Calu3 (cell line): ENCODE measurements at places on chromosomes 3 and 15. TPM values are rescaled to one million over a fixed set of nuclear protein-coding genes. Genes with fewer than 3 reads are reported as not detected.
A peak's percentile ranks its signal among the peaks of the same experiment; 100 is the strongest.

FRMD4B gene
- total RNA-seq = 13.8 and 16.7 TPM in 2 replicates

GRCh38 chr3:153785901-153786300 is 335.3 kb upstream of the ARHGEF26 start:
- no peak for DNase-seq

FHIT gene
- total RNA-seq = 6.2 and 8.0 TPM in 2 replicates

- DNase-seq = no peak
These were observed 107.5 kb downstream of the TIGIT start for GRCh38 chr3:114401346-114401745.

DNA sequence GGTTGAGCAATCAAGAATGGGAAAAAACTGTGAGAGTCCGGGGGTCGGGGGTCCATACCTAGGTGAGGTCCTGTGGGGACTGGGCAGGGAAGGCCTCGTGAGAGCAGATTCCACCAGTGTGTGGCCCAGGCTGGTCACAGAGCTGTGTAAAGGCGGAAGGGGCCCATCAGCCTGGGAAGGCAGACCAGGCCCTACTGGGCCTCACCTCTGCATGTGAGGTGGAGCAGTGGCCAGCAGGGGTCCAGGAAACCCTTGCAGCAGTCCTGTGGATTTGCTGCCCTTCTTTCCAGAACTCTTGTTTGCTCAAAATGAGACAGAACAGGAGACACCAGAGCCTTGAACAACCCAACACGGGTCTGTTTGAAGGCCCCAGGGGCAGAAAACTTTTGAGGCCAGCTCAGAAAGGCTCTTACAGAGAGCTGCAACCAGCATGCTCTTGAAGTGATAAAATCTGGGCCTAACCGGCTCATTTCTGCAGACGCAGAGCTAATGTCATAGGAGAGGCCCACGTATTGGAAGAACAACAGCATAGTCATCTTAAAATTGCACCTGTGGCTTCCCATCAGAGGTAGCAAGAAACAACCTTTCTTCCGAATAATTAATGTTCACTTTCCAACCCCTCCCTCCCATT is 30.3 kb upstream of the HHATL start:
- no peak for DNase-seq

- no peak for DNase-seq
These were observed 13.2 kb downstream of the CCR5 start for GRCh38 chr3:46383951-46384330.

COL6A5 gene
- total RNA-seq = not detected in 2 replicates

- DNase-seq = no peak
These were observed 51.0 kb upstream of the STT3B start for GRCh38 chr3:31481697-31482096.

DNA sequence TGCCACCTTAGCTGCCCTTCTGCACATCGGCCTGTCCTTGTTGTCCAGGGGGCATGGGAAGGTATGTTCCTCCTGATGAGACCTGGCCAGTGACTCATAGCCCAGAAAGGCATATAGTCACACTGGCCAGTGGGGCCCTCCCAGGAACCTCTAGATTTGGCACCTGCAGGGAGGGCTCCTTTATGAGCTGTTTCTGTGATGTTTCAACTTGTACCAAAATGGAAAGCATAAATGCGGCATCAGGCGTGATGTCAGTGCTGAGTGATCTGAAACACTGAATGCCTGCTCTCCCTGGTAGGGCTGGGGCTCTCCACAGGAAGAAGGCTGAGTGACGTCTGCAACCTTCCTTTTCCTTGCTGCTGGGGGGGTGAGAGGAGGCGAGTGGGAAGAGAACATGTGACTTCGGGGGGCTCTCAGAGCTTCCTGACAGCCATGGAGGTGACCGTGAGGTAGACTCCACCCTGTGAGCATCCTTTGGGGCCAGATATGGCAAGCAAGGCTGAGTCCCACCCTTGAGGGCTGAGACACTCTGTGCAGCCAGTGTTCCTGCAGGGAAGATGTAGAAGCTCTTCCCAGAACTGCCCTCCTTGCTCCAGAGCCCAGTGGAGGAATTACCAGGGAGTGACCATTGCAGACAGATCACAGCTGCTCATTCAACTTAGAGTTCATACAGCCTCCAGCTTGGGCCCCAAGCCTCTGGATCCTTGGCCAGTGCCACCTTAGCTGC is 37.1 kb upstream of the APEH start:
- no peak for DNase-seq

SPATA12 gene
- total RNA-seq = 0.47 and 0.64 TPM in 2 replicates

GRCh38 chr3:59660852-59661625 is 611.2 kb upstream of the CFAP20DC start:
- DNase-seq = no peak

CSPG4 gene
- 0.05 TPM in 1 of 2 replicates, not detected in the other for total RNA-seq

- DNase-seq = no peak
These were observed 4.0 kb downstream of the TEX9 start for GRCh38 chr15:56369234-56369633.

KLHL6 gene
- not detected in 2 replicates for total RNA-seq

DNA sequence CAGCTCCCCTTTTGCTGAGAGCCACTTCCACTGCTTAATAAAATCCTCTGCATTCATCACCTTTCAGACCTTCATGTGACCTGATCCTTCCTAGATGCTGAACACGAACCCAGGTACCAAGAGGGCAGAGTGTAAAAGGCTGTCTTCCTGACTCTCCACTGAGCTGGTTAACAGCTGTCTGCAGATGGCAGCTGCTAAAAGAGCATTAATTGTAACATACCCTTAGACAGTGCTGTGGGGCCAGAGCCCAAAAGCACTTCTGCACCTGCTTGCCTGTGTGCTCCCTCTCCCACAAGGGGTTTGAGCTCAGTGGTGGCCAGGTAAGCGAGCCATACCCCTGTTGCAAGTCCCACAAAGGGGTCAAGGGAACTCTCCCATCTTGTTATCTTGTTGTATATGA is 187.3 kb downstream of the UBE2E2 start:
- DNase-seq = no peak

DNA sequence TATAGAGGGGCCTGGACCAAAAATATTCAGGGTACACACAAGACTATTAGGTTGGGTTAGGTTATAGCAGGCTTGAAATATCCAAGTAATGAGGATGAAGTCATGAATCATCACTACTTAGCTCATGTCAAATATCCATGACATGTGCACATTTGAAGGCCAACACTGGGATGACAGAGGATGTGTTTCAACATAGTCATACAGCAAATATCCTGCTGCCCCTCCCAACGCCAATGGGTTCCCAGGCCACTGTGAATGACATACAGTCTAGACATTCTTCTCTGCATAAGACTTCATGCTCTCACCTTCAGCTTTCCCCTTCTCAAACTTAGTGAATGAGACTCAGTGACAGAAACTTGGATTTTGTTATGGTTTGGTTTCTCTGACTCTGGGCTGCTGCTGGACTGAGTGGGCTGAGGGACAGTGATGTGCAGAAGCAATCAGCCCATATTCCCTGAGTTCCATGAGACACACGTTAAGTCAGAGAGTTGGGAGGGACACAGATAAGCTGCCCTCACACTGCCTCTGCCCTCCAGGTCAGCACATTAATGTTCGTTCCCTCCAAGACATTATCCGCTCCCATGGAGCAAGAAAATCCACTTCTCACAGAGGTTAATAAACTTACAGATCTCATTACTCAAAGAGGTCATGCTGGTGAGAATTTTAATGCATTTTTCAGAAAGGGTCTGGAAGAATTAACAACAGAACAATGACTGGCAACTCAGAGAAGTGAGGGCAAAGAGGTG is 15.4 kb downstream of the HOMER2 start:
- DNase-seq = no peak

SNX22 gene
- 1.3 and 1.6 TPM in 2 replicates for total RNA-seq

GRCh38 chr3:123781138-123781537 is 103.0 kb downstream of the MYLK start:
- peak; percentile 9 for DNase-seq

DNA sequence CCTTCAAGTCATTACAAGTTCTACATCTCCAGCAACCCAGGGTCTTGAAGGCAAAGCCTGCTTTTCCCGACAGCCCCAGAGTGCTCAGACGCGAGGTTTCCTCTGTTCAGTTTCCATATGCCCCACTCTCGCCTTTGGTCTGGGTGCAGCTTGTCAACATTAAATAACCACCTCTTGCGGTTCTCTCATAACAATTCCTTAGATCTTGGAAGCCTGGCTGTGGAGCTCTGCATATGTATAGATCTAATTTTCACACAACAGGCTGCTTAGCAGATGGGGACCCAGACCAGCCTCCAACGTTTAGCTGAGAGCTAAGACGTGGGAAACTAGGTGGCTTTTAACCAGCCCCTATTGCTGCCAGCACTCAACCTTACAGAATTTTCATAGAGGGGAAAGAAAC is 295.5 kb downstream of the RPLP1 start:
- DNase-seq = no peak

GUCA1C gene
- not detected in 2 replicates for total RNA-seq

- DNase-seq = no peak
These were observed 31.8 kb upstream of the HHATL start for GRCh38 chr3:42734263-42734860.

DNA sequence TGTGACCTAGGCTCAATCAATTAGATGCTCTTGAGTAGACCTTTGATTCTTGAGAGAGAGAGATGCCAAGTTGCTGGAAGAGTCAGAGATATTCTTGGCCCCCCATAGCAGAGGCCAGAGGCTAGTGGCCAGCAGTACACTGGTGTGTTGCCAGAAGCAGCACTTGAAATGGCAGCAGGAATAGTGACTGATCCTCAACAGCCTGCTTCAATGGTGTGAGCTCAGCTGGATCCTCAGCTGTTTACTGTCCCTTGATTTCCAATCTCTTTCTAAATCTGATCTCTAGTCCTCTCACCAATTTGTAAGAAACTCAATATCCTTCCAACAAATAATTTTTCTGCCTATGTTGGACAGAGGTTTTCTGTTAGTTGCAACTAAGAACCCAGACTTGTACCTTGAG is 170.3 kb upstream of the CCDC54 start:
- no peak for DNase-seq

CLDN18 gene
- 0.85 and 3.3 TPM in 2 replicates for total RNA-seq

LDHAL6B gene
- total RNA-seq = not detected in 2 replicates

DNA sequence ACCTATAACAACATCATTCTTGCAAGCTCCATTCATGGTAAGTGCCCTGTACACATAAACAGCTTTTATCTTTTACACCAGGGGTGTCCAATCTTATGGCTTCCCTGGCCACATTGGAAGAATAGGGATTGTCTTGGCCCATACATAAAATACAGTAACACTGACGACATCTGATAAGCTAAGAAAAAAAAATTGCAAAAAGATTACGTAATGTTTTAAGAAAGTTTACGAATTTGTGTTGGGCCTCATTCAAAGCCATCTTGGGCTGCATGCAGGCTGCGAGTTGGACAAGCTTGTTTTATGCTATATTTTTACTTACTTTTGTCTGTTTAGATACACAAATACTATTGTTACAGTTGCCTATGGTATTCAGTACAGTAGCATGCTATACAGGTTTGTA is 31.6 kb downstream of the ZNF654 start:
- no peak for DNase-seq

DNA sequence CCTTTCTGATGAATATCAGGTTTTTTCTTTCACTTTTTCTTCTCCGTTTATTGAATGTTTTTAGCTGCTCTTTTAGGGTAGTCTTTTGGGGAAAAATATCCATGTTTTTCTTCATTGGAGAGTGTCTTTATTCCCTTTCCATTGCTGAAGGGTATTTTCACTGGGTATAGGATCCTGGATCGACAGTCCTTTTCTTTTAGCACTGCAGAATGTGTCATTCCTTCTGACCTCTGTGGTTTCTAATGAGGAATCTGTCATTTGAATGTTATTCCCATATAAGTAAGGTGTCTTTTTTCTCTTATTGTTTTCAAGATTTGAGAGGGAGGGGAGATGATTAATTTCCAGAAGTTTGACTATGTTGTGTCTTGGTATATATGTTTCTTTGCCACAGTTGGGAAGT is 96.8 kb downstream of the BBX start:
- no peak for DNase-seq

WNT5A gene
- 0.14 and 0.69 TPM in 2 replicates for total RNA-seq

SGO1 gene
- 29.4 and 30.2 TPM in 2 replicates for total RNA-seq

GRCh38 chr3:147414390-147415138 is 5.4 kb downstream of the ZIC1 start:
- DNase-seq = no peak

DNA sequence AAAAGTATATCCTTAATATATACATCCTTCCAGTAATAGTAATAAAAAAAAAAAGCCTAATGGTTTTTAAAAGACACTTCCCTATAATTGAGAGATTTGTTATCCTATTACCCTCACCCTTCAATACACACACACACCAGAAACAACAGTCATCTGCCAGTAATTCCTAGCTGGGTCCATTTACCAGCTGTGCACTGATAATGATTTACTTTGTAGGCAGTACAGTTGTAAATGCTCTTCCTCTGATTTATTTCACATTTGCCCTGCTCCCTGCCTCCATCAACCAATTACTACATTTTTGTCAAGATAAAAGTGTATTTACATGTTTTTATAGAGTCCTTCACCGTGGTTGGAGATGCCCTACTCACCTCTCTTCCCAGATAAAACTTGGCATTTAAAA is 12.4 kb downstream of the TPM1 start:
- no peak for DNase-seq

CPN2 gene
- not detected in 2 replicates for total RNA-seq
